ENCODE measurements at places on chromosomes 7 and 10.

GRCh38 chr10:4820804-4821401 is 5.1 kb upstream of the AKR1E2 start:
- no peak for DNase-seq

- no peak for DNase-seq
Observed at GRCh38 chr7:2393706-2394105, 9.7 kb upstream of the CHST12 start.

DNA sequence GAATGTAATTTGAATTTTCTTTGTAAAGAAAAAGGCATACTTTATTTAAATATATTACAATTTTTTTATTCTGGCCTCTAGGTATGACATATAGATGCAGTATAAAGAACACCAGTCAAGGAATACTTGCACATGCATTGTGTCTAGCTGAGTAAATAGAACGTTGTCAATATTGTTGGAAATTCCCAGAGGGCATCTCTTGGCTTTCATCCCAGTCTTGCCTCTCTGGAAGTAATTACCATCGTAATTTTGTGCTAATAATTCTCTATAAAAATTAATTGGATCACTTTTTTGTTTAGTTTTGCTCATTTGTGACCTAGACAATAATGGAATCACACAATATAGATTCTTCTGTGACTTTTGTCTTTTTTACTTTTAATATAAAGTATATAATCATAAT is 1052.3 kb upstream of the CELF2 start:
- no peak for DNase-seq

DNA sequence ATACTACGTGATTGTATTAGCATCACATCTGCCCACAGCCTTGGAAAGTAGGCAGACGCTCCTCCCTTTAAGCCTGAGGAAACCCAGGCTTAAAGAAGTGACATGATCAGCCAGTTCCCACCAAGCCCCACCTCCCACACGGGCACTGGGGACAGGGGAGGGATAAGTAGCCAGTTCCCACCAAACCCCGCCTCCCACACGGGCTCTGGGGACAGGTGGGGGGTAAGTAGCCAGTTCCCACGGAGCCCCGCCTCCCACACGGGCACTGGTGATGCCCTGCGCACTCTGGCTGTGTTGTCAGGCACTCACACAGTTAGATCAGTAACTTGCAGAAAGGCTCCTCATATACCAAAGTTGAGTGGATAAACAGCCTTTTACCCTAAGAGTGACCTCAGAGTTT is 606.8 kb downstream of the PTPRN2 start:
- no peak for DNase-seq

GRCh38 chr7:144454256-144455039 is 51.0 kb upstream of the NOBOX start:
- no peak for DNase-seq

- DNase-seq, result no peak
Observed at GRCh38 chr7:103592844-103593243, 146.8 kb upstream of the SLC26A5 start.

DNA sequence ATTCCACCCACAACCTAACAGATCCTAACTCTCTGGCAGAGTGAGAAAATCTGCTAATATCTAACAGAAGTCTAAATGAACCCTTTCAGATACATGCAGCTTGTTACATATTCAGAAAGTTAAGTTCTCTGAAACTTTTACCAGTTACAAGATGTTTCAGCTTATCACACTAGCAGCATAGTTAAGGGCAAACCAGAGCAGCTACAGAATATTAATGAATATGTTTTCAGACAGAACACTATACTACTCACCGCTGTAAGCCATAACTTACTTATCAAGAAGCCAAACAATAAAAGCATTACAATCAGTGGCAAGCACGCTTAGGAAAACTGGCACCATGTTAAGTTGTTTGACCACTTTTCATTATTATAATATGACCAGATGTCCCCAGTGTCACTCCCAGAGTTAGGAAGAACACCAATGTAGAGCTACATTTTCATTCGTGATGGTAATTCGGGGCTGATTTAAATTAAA is 2.7 kb downstream of the ITGB1 start:
- DNase-seq, result no peak

DNA sequence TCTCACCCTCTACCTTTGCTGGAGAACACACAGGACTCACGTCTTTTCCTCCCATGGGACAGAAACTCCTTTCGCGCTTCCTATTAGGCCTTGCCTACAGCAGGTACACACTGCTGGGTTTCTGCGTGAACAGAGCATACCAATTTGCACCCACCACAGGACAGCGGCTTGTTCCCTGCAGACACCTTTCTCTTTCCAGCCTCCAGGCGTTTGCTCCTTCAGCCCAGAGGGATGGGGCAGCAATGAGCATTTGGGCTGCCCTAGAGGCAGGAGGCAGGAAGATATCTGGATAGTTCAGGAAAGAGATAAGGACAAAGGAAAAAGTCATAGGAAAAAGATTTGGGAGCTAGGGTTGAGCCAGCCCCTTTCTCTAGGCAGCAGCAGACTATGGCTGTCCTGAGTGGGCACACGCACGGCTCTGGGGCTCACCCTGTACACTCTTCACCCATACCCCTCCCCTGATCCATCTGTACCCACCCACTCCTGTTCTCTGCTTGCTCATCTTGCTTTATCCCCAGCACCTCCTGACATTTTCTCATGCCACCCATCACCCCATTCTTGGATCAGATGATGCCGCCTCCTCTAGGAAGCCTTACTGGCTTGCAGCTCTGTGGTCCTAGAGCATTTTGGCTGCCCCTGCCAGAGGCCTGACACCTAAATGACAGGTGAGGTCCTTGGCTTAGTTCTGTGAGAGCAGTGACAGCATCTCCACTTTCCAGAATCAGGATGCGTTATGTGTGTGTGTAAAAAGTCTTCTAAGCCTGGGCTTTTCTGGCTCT is 40.7 kb upstream of the SPDYE3 start:
- no peak for DNase-seq

DNA sequence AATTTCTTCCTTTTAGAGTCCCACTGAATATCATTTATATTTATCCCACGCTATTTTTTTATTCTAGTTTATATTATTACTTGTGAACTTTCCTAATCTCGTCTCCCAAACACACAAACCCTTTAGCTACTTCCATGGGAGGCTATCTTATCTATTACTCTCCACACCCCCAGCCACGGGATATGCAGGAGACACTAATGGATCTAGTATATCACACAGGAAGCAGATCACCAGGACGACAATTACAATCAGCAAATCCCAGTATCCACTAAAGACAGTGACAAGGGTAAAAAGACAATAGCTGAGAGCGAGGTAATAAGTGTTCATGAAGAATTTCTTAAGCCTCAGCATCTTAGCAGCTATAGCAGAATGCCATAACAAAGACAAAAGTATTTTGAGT is 3.8 kb upstream of the AKR1E2 start:
- DNase-seq, result no peak

GRCh38 chr7:151694828-151695580 is 175.3 kb upstream of the RHEB start:
- DNase-seq, result no peak

GRCh38 chr7:155455776-155456737 is 1.9 kb upstream of the EN2 start:
- no peak for DNase-seq

DNA sequence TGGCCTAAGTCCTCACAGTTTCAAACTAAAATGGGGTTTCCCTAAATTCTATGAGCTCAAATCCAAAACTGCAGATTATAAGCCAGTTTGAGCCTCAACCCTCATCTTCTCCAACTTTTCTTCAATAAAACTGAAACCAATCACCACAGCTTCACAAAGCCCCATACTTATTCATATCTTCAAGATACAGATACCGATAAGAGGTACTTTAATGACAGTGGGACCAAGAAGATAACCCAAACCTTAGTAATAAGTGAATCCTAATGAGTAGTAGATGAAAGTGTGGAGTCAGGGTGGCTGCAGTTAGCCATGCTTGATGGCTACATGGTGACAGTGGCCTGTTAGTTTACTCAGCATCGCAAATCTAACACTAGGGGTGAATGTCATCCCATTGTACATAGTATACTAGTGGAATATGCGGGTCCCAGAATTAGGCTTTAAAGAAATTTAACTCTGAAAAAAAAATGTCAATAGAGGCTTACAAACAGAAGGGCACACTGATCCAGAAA is 395.8 kb upstream of the PHF14 start:
- no peak for DNase-seq

DNA sequence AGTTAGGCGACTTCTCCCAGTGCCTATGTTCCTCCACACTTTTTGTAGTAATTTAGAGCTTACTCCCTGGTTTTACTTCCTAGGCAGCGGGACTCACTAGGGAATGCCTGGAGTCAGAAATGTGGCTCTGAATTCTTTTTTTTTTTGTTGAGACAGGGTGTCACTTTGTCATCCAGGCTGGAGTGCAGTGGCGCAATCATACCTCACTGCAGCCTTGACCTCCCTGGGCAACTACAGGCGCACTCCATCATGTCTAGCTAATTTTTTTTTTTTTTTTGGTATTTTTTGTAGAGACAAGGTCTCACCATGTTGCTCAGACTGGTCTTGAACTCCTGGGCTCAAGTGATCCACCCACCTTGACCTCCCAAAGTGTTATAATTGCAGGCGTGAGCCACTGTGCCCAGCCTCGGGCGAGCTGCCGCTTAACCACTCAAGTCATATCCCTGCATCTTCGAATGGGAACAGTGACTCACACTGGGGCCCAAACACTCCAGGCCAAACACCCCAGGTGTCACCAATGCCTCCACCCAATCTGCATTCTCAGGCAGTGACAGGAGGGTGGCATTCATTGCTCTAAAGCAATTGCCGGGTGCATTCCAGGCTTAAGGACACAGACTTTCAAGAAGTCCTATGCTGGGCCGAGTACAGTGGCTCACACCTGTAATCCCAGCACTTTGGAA is 19.6 kb downstream of the RGS10 start:
- DNase-seq, result no peak

- no peak for DNase-seq
Observed at GRCh38 chr7:70374772-70375533, 757.0 kb upstream of the GALNT17 start.

DNA sequence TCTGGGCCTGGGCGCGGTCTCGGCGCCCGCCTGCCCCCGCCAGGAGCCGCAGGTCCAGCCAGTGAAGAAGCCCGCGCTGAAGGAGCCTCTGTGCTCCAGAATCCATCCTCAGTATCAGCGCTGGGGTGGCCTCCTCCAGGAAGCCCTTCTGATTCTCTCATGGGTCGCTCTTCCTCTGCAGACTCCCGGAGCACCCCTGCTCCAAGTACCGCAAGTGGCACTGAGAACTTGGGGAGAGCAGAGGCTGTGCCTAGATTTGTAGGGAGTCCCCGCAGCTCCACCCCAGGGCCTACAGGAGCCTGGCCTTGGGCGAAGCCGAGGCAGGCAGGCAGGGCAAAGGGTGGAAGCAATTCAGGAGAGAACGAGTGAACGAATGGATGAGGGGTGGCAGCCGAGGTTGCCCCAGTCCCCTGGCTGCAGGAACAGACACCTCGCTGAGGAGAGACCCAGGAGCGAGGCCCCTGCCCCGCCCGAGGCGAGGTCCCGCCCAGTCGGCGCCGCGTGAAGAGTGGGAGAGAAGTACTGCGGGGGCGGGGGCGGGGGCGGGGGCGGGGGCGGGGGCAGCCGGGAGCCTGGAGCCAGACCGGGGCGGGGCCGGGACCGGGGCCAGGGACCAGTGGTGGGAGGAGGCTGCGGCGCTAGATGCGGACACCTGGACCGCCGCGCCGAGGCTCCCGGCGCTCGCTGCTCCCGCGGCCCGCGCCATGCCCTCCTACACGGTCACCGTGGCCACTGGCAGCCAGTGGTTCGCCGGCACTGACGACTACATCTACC is at the start of gene ALOX5:
Gene ALOX5 (plus strand): TSS at position 641 of the 774 bp plus-strand sequence. CDS start 64 bp downstream, at position 705.
- no peak for DNase-seq

All from H1 (cell line).